ENCODE measurements at places on chromosomes 6 and 20.

DNA sequence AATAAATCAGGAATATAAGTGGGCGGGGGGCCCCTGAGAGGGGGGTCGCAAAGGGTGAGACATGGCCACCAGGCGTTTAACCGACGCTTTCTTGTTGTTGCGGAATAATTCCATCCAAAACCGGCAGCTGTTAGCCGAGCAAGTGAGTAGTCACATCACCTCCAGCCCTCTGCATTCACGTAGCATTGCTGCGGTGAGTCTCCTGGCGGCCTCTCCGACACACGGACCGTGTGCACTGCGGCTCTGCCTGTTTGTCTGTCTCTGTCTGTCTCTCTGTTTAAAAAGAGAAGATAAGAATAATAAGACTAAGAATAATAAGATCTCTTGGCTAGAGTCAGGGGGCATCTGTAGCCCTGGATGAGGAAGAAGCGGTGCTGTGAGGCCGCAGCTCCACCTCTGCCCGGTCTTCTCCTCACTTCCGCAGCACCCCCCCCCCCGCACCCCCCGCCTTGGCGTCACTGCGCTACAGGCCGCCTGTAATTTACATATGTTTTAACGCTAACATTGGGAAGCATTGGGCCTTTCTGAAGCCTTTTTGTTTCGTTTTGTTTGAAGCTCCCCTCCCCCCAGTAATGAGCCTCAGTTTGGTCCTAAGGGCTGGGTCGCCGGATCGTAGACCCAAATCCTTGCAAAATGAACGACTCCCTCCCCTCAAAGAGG lies 993 bp downstream of the STX16 start:
- DNase-seq, result peak; percentile 65

GRCh38 chr6:149246691-149247384 lies 70.7 kb upstream of the TAB2 start:
- DNase-seq, result no peak

DNA sequence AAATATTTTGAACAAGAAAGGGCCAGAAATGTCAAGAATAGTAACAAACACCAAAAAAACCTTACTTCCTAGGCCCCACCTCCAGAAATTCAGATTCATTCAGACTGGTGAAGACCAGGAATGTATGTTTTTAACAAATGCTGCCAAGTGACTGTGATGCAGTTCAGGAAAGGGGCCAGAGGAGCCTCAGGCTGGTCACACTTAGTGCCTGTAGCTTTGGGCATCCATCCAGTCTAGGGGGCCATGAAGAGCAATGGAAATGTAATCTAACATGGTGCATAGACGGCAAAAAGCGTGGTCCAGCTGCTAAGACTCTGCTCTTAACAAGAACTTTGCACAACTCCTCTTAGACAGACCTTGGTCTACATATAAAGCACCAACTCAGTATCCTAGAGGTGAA lies 7.1 kb downstream of the GJA1 start:
- no peak for DNase-seq

DNA sequence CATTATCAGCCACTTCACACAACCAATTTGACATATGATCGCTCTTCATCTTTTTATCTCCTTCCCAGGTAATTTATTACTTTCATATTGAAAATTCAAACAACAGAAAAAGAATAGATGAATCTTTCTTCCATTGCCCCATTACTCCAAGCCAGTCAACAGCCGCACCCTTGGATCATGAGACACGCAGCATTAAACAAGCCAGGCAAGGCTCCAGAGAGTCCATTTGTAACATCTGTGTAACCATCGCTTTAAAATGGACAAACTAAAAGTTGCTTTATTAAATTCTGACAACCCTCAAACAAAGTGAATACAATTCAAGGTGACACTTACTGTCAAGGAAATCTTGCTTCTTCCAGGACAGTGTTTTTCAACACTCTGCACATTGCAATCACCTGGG lies 200.3 kb downstream of the EPM2A start:
- no peak for DNase-seq

GRCh38 chr6:35524380-35525020 lies 11.8 kb upstream of the TULP1 start:
- no peak for DNase-seq

- DNase-seq, result no peak
Observed at GRCh38 chr6:42217157-42217518, 523 bp downstream of the MRPS10 start.

DNA sequence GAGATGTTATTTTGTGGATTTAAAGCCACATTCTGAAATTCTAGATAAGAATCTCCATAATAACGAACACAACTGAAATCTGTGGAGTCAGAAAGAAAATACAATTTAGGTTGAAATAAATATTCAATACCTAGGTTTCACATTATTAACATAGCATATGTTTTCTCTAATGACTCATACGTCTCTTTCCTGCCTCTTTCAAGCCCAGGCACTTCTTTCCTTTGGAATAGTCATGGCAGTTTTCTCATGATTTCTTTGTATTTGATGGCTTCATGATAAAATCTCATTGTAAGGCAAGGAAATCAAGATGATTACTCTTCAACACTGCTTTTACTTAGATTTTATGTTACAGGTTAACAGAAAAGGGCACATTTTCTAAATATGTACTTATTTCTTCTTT lies 803.7 kb downstream of the PHF3 start:
- no peak for DNase-seq

GRCh38 chr6:46626228-46626909 lies 26.2 kb downstream of the CYP39A1 start:
- DNase-seq, result no peak

- DNase-seq, result no peak
Observed at GRCh38 chr20:34023937-34024722, 30.4 kb downstream of the RALY start.

DNA sequence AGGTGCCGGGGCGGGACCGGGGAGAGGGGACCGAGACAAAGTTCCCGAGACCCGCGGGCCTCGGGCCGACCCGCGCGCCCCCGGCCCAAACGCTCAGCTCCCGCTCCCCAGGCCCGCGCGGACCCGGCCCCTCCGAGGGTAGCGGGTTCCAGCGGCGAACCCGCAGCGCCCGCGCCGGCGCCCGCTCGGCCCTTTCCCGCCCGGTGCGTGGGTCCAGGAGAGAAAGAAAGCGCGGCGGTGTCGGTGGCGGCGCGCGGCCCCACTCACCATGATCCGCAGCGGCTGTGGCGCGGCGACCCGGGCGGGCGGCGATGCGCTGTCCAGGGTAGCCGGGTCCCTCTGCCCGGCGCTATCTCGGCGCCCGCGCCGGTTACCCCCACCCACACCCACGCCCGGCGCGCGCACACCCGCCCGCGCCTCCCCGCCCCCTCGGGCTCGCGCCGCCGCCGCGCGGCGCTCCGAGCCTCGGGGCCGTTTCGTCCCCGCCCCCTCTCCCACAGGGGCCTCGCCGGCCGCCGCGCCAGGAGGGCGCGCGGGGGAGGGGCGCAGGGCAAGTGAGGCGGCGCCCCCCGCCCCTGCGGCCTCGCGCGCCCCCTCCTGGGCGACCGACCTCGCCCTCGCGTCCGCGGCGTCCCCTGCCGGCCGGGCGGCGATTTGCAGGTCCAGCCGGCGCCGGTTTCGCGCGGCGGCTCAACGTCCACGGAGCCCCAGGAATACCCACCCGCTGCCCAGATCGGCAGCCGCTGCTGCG lies at the start of gene ELOVL2:
ELOVL2 (minus strand) TSS at position 345 of the 751 bp plus-strand sequence; CDS start at position 270, 75 bp downstream.
- peak; percentile 37 for DNase-seq

GRCh38 chr20:2521369-2522305 lies 12.9 kb upstream of the ZNF343 start:
- peak; percentile 70 for DNase-seq

GRCh38 chr20:50129662-50130355 lies 16.9 kb upstream of the UBE2V1 start:
- peak; percentile 41 for DNase-seq

- peak; percentile 78 for DNase-seq
Observed at GRCh38 chr6:154154389-154154967, 115.4 kb downstream of the OPRM1 start.

GRCh38 chr6:25629198-25629576 lies 22.8 kb upstream of the SCGN start:
- DNase-seq, result no peak

DNA sequence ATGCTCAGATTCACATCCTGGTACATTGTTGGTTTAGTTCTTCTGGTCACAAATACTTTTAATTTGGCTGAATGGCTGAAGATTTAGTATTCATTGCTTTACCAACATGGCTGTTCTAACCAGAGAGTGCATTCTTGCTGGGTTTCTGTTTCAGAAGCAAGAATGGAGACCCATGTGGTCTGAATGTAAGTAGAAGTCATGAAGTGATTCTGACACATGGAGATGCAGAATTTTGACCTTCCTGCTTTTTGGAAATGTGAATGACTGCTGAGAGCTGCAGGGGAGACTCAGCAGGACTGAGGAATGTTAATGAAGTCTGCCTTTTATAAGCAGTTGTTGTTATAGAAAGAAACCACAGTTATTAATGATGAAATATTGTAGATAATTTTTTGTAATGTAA lies 576.1 kb upstream of the MARCKS start:
- no peak for DNase-seq

DNA sequence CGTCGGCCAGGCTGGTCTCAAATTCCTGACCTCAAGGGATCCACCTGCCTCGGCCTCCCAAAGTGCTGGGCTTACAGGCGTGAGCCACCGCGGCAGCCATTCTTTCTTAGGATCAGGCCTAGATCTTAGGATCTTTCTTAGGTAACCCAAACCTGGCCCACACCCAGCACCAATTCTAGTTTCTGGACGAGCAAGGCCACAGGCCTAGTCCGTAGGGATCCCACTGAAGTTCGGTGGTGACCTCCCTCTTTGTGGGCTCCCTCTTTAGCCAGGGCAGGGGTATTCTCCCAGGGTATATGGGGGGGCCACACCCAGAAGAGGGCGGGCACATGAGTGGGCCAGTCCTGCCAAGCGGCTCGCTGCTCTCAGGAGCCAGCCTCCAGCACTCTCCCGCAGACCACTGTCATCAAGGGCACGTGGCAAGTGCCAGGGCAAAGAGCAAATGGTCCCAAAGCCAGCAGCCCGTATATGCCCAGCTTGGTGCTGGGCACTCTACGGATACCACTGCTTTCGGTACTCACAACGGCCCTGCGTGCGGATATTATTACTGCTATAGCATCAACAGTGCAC lies 6.5 kb downstream of the PXDC1 start:
- DNase-seq, result no peak

- DNase-seq, result no peak
Observed at GRCh38 chr6:37241775-37242428, 15.7 kb upstream of the TBC1D22B start.

Data from activated CD4-positive, alpha-beta T cell treated with anti-CD3 and anti-CD28 coated beads for 48 hours (primary cell).